Stimulated activated CD4-positive, alpha-beta T cell treated with anti-CD3 and anti-CD28 coated beads, Interleukin-12 subunit alpha, Interleukin-12 subunit beta, amount 100 ng/mL, for 48 hours (primary cell): ENCODE measurements at places on chromosomes 1 and 21.
A peak's percentile ranks its signal among the peaks of the same experiment; 100 is the strongest.

GRCh38 chr1:238582816-238583215, 692.1 kb upstream of the ZP4 start:
- no peak for DNase-seq

DNA sequence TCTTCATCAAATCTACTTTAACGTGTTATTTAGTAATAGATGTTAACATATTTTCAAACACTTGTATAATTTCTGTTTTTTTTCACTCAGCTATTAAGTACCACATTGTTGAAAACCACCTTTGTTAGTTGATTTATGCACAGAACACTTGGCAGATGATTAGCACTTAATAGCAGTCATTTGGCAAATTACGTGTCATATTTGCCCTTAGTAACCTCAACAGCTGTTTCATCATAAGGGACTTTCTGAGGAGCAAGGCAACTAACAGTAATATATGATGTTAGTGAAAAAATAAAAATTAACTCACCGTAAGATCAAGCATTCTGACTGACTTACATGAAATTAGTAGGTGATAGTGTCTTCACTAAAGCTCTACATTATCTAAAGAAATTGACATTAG, 186.4 kb downstream of the HMCN1 start:
- DNase-seq = no peak

DNA sequence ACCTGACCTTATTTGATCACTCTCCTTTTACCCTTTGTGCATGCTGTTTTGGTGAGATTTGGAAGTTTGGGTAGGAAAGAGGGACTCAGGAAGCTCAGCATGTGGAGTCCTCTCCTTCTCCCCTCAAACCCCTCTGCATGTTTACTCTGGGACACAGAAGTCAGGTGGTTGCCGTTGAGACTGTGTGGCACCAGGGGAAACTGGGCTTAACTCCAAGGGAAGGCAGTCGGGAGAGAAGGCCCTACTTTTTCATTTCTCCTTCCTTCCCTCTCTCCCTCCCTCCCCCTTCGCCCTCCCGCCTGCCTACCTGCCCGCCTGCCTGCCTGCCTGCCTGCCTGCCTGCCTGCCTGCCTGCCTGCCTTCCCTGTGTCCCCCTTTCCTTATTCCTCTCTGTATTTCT, 34.8 kb upstream of the TTC22 start:
- no peak for DNase-seq

- DNase-seq = no peak
These were observed 66.1 kb downstream of the PLXNA2 start for GRCh38 chr1:208178091-208178529.

- DNase-seq = peak; percentile 16
These were observed 2.1 kb upstream of the S100A9 start for GRCh38 chr1:153355445-153356071.

GRCh38 chr1:186297439-186298045, 77.5 kb downstream of the TPR start:
- no peak for DNase-seq

DNA sequence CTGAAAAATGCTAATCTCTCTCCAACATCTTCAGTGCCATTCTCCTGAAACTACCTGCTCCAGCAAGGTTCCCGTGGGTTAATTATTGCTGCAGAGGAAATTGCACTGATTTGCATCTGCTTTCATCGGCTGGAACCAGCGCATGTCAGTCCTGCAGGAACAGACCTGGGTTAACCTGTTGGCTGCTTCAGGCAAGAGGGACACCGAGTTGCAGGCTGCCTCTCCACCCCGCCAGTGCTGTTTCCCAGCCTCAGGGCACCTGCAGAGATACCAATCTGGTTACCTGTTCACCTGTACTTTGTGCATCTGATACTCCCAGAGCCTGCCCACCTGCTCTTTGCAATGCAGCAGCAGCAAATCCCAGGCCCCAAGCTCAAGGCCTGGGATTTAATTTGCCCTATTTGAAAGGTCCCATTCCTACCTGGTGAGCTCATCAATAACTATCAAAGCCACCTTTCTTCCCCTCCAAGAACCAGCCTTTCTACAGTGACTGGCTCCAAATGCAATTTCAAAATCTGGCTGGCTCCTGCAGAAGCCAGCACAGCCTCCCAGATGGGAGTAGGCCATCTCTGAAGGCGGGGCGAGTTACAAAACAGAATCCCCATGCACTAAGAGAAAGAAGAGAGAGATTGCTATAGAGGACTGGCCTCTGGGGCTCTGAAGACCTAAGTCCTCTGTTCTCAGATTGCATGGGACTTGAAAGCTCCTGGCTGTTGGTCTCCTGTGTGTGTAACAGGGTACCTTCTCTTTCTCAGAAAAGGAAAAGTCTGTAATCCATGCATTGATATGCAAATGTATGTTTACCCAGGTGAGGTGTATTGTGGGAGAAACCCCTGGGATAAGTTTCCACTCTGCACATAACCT, 67.8 kb downstream of the TOMM20 start:
- DNase-seq = no peak

DNA sequence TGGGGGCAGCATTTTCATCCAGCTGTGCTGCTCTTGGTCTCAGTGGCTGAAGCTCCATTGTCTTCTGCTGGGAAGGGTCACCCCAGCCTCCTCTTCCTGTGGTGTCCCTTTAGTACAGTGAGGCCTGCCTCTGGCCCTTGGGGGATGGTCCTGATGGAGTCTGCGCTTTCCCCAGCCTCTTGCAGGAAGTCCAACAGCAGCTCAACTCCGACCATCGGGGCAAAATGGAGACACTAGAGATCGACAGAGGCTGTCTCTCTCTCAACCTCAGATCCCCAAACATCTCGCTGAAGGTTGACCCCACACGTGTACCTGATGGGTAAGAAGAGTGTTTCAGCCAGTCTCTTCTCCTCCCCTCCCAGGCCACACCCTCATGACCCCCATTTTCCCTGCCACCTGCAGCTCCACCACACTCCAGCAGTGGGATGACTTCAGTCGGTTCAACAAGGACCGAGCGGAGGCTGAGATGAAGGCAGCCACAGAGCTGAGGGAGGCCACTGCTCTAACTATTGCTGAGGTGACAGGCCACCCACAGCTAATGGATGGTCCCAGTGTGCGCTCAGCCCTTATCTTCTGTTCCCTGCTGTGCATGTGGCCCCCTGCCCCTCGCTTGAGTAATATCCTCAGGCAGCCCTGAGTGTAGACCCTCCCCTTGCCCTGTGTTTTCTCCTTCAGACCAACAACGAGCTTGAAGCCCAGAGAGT, 2.0 kb upstream of the ADPRS start:
- no peak for DNase-seq

DNA sequence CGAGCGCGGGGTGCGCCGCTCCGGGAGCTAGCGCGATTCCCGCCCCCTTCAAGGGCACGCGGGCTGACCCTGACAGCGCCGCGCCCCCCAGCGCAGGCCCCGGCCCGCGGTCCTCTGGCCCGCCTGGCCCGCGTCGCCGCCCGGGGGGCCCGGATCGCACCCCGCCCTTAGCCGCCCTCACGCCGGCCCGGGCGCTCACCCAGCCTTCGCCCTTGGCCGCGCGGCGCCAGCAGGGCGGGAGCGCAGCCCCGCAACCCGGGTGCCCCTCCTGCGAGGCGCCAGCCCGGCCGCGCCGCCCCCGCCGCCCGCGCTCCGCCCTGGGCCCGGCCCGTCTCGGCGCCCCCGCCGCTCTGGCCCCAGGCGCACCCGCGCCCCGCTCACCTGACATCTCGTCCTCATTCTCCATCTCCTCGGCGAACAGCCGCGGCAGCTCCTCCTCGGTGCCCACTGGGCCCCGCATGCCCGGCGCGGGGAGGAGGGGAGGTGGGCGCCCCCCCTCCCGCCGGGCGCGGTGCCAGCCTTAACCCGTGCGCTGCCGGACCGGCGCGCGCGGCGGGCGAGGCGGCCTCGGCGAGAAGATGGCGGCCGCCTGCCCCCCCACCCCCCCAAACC, 451 bp downstream of the CHD5 start:
- no peak for DNase-seq

DNA sequence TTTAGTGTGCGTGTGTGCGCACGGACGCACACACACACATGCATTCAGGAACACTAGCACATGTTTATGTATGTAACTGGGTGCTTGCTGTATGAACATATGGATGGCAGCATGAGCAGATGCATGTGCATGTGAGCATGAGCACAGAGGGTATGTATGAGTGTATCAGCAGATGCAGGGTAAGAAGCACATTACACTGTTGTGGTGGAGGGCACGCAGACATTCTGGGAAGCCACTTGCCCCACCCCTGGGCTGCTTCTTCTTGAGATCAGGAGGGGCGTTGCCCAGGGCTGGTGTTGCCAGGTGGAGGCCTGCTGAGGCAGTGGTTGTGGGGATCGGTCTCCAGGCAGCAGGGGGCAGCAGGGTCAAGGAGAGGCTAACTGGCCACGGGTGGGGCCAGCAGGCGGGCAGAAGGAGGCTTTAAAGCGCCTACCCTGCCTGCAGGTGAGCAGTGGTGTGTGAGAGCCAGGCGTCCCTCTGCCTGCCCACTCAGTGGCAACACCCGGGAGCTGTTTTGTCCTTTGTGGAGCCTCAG, 3.9 kb upstream of the P3R3URF start:
- no peak for DNase-seq

- no peak for DNase-seq
These were observed 1.5 kb downstream of the LSS start for GRCh38 chr21:46226920-46227599.

DNA sequence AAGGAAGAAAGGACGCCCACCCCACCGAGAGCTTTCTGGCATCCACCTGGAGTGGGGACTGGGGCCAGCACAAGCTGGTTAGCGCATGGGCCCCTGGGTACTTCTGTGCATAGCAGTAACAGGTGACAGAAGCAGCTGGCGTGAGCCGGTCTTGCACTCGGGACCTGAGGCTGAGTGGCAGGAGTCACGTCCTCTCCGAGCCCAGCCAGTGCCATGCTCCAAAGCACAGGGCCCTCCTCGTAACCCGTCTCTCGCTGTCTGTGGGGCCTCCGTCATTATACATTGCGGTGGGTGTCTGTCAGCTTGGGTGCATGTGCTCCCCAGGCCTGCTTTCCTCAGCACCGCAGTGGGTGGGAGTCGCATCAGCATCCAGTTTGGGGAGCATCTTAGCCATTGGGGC, 87.6 kb upstream of the VAMP3 start:
- no peak for DNase-seq

- no peak for DNase-seq
These were observed 110.1 kb downstream of the GRIK1 start for GRCh38 chr21:29829564-29830275.

- no peak for DNase-seq
These were observed 972 bp downstream of the CFAP410 start for GRCh38 chr21:44337941-44338895.

DNA sequence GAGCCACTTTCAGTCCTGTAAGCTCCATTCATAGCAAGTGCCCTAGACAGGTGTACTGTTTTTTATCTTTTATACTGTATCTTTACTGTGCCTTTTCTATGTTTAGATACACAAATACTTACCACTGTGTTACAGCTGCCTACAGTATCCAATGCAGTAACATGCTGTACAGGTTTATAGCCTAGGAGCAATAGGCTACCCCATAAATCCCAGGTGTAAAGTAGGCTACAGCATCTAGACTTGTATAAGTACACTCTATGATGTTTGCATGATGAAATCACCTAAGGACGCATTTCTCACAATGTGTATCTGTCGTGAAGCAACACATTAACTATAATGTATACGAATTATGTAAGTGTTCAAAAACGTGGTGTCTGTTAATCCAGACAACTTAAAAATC, 10.7 kb downstream of the HLCS start:
- no peak for DNase-seq

DNA sequence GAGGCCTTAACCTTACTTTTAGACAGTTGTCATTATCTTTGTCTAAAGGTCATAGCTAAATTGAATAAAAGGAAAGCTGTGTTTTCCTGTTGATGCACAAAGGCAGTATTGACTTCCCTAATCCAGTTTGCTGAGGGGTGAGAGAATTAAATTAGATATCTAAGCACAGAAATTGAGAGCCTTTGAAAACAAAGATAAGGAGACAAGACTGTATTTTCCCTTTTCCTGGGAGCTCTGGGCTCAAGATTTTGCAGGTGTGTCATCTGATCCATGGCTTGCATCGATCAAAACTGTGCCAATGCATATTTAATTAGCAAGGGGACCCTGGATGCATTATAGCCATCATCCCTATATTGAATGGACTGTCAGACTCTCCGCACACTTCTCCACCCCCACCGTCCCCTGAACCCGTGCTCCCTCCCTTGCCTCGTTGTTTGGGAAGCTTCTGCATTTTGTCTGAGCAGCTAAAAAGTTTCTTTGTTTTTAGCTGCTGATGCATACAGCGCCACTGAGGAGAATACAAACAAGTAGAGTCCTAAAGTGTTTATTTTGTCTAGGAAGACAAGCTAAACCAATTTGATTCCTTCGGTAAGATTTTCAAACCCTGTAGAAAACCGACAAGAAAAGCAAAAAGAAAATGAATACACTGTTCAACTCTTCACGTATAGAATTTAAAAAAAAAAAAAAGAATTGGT, 186.3 kb downstream of the NFIA start:
- DNase-seq = no peak

- DNase-seq = no peak
These were observed 72.7 kb upstream of the TINAGL1 start for GRCh38 chr1:31503570-31503969.

GRCh38 chr1:37342736-37343135, 131.6 kb upstream of the ZC3H12A start:
- DNase-seq = no peak

- no peak for DNase-seq
These were observed 13.0 kb upstream of the C8B start for GRCh38 chr1:56978819-56979218.

GRCh38 chr1:81165963-81166362, 634.8 kb upstream of the ADGRL2 start:
- no peak for DNase-seq

- no peak for DNase-seq
These were observed 143.5 kb downstream of the C1orf94 start for GRCh38 chr1:34320053-34320669.

GRCh38 chr1:30192969-30193630, 530.3 kb downstream of the MATN1 start:
- DNase-seq = no peak

DNA sequence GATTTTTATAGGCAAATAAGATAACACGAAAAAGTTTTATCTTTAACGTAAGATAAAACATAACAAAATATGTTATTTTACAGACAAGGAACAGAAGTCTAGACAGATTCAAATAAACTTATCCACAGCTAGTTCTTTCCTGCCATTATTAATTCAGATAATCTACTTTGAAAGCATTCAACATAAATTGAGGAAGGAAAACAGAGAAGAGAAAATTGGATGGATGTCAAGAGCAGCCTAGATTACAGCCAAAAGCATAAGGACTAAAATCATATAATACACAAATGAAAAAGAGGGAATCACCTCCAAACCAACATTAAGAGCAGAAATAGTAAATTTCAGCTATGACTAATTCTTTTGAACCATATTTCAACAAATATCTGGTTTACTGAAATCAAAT, 15.5 kb downstream of the TRIM33 start:
- DNase-seq = no peak

DNA sequence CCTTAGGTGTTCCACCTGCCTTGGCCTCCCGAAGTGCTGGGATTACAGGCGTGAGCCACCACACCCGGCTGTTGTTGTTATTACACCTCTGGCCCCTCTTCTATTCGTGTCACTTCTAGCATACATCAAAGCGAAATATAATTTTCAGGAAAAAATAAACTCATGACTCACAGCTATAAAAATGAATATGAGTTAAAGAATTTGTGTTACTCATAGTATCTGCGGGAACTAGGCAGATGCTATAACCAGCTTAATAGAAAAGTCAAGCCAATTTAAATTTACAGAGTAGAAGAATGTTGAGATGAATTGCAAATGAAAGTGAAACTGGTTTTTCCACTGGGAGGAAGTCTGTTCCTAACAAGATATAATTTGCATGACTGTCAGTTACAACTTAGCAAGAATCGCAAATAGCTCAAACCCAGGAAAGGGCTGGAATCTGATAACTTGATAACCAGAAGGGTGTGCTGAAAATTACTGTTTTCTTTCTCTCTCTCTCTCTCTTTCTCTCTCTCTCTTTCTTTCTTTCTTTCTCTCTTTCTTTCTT, 11.2 kb downstream of the OR2W3 start:
- no peak for DNase-seq
